Heart left ventricle (tissue), 16 donors: ENCODE measurements at places on chromosomes 6 and 20. TPM values are rescaled to one million over a fixed set of nuclear protein-coding genes. Genes with fewer than 3 reads are reported as not detected.
A peak's percentile ranks its signal among the peaks of the same experiment; 100 is the strongest.

The RAMACL gene
- 0.77 TPM for total RNA-seq

The MYCT1 gene
- total RNA-seq = 14.6 TPM

The COL11A2 gene
- total RNA-seq = 1.5 TPM

The ADGRG6 gene
- total RNA-seq = 1.7 TPM

The MKKS gene
- total RNA-seq = 23.2 TPM

The EFCAB8 gene
- total RNA-seq = not detected

The PPT2 gene
- total RNA-seq = 23.2 TPM

DNA sequence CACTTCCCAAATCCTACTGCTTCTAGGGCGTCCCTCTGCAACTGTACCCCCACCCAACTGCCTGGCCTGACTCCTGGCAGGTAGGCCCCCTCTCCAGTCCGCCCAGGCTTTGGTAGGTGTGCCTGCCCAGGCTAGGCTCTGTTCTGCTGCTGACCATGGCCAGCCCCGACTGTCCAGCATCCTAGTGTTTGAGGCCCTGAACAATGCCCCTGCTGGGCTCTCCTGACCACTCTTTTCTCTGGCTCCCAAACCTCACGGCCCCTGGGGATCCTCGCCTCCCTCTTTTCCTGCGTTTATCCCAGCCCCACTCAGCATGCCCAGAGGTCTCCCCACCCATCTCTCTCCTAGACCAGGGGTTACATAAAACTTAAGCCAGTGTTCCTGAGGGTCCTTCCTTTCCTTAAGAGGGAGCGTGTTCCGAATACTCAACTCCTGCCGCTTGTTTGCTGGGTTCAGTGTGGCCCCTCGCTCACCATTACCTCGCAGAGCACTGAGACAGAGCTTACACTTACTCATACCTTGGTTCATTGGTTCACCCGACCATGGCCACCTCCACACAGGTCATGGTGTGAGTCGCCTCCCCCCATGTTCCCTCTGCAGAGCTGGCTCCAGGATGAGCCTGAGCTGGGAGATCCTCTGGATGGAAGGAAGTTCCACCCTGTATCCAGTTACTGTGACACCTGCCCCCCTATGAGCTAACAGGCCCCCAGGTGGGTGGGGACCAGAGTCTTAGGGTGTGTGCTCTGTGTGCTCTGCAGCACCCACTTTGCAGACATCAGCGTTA, 21.0 kb upstream of the MYT1 start:
- no peaks in the 10 kb centered on the region for H3K4me1 ChIP-seq
- no peaks in the 10 kb centered on the region for H3K36me3 ChIP-seq
- H3K27me3 ChIP-seq = no peaks in the 10 kb centered on the region
- DNase-seq = peak; percentile 7
- no peak overlapping the region for H3K4me3 ChIP-seq

- H3K4me3 ChIP-seq = no peak overlapping the region
- no peaks in the 10 kb centered on the region for H3K36me3 ChIP-seq
- no peak for DNase-seq
- H3K27ac ChIP-seq = no peak overlapping the region
- H3K4me1 ChIP-seq = peaks cover 34% of the 10 kb centered on the region
- H3K27me3 ChIP-seq = no peaks in the 10 kb centered on the region
Observed at GRCh38 chr6:81863123-81863522, 110.6 kb upstream of the TENT5A start.

DNA sequence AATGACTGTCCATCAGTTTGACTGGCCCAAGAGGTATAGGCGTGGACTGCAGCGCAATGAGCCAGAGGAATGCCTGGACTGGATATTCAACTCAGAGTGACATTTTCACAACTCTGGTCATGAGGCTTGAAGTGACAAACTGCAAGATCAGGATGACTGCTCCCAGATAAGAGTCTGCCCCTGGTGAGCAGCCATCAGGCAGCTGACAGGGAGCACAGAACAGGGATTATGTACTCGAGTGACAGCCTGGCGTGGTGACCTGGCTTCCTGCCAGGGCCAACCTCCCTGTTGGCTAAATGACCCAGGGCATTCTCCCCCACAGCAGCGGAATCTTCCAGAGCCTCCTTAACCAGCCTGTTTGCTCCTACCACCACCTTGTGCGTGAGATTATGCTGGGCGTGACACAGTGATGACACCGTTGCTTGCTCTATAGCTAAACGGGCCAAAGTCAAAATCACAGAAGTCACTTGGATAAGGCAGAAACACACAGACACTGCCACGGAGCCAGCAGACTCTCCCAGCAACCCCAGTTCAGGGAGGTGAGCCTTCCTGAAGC, 209.1 kb upstream of the JARID2 start:
- H3K4me3 ChIP-seq = peak overlapping the region; percentile 15
- peak overlapping the region; percentile 48 for H3K27ac ChIP-seq
- peak; percentile 83 for DNase-seq
- H3K4me1 ChIP-seq = no peaks in the 10 kb centered on the region
- H3K36me3 ChIP-seq = no peaks in the 10 kb centered on the region

GRCh38 chr6:37835923-37836322, 16.4 kb downstream of the ZFAND3 start:
- H3K36me3 ChIP-seq = peaks cover 12% of the 10 kb centered on the region
- H3K27ac ChIP-seq = no peak overlapping the region
- no peaks in the 10 kb centered on the region for H3K27me3 ChIP-seq
- H3K4me3 ChIP-seq = no peak overlapping the region

DNA sequence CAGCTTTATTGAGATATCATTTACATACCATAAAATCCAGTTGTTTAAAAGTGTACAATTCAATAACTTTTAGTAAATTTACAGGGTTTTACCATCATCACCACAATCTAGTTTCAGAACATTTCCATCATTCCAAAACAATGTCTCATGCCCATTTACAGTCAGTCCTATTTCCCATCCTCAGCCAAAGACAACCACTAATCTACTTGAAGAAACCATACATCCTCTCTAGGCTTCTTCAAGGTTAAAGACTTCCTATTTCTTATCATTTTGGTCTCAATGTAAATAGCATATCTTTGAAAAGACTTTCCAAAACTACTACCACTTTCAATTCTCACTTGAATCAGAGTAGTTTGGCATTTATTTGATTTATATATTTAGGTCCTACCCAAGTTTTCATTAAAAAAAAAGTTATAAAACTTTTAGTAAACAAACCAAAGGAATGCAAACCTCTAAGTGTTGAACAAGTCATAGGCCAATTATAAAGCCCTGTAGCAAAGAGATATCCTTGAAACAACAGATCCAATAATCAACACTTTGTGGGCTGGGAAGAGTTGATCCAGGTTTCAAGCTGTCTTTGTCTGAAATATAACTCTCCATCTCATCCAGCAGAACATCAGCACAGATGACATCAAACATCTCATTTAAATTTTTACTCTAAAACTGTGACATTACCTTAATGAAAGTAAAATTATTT, 211.3 kb upstream of the RUNX2 start:
- H3K4me3 ChIP-seq = no peak overlapping the region
- no peak for DNase-seq
- H3K27ac ChIP-seq = no peak overlapping the region
- no peaks in the 10 kb centered on the region for H3K27me3 ChIP-seq

DNA sequence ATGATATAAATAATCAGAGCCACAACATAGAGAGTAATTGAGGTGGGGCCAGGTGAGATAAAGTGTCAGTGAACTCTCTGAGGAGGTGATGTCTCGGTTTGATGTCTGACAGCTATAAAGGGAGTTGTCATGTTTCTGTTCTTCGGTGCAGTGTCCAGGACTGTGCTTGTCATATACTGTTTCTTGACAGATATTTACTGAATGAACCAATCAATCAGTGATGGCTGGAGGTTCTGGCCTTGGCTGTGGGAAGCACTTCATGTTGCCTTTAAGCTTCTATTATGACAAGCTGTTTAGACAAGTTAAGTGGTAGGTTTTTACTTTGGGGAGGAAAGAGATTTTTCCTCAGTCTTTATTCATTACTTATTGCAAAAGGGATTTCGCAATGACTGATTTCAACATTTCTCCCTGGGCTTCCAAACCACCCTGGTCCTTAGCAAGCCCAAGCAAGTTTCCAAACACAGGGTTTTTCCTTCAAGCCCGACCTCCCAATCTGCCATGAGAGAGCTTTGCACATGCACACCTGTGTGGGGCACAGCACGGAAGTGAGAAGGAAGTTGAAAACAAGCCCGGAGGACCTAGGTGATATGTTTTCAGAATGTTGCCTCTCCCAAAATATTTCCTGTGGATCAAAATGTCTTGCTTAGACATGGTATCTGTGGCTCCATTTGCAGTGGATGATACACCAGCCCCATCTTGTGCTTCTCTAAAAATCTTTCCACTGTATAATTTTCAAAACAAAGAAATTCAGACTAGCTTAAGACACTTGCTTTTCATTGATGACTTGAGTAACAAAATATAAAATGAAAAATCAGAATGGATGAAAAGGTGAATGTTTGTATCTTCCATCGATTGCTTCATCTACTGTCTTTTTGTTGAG, 567.3 kb upstream of the BTBD3 start:
- no peak overlapping the region for H3K4me3 ChIP-seq
- no peaks in the 10 kb centered on the region for H3K4me1 ChIP-seq
- no peak overlapping the region for H3K27ac ChIP-seq
- DNase-seq = no peak
- H3K36me3 ChIP-seq = no peaks in the 10 kb centered on the region
- no peaks in the 10 kb centered on the region for H3K27me3 ChIP-seq

- H3K4me1 ChIP-seq = no peaks in the 10 kb centered on the region
- H3K36me3 ChIP-seq = no peaks in the 10 kb centered on the region
- DNase-seq = no peak
- no peak overlapping the region for H3K27ac ChIP-seq
- no peaks in the 10 kb centered on the region for H3K27me3 ChIP-seq
Observed at GRCh38 chr20:54601831-54602515, 126.6 kb downstream of the DOK5 start.

GRCh38 chr6:27545271-27546046, 72.6 kb upstream of the ZNF184 start:
- no peaks in the 10 kb centered on the region for H3K36me3 ChIP-seq
- H3K27ac ChIP-seq = no peak overlapping the region

DNA sequence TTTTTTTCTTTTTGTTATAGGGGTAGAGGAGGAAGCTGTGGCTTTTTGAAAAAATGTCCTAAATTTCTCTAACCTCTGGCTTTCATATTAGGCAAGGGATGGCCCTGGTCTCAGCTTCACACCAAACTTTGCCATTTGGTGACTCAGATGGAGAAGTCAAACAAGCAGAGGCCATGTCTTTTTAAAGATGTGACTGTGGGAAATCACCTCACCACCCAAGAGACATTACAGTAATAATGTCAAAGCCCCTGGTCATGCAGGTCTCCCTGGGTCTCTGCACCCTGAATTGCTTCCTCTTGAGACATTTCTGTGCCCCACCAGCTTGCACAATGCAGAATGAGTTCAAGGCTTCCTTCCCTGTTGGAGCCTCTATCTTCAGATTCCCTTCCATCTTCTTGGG, 39.5 kb upstream of the ADGRF5 start:
- DNase-seq = no peak
- H3K27ac ChIP-seq = no peak overlapping the region
- no peaks in the 10 kb centered on the region for H3K27me3 ChIP-seq
- peaks cover 25% of the 10 kb centered on the region for H3K4me1 ChIP-seq

DNA sequence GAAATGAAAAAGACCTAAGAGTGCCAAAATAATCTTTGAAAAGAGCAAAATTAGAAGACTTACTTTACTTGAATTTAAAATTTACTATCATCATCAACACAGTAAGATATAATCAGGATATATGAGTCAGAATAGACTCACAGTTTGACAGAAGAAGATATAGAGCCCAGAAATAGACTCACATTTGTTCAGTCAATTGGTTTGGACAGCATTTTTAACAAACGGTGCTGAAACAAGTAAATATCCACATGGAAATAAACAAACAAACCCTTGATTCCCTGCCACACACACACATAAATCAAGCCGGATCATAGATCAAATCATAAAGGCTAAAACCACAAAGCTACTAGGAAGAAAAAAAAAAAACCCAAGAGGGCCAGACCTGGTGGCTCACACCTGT, 291.1 kb downstream of the ADGRG6 start:
- H3K27ac ChIP-seq = no peak overlapping the region
- no peak overlapping the region for H3K4me3 ChIP-seq
- no peaks in the 10 kb centered on the region for H3K27me3 ChIP-seq
- no peaks in the 10 kb centered on the region for H3K36me3 ChIP-seq
- DNase-seq = no peak
- H3K4me1 ChIP-seq = no peaks in the 10 kb centered on the region

DNA sequence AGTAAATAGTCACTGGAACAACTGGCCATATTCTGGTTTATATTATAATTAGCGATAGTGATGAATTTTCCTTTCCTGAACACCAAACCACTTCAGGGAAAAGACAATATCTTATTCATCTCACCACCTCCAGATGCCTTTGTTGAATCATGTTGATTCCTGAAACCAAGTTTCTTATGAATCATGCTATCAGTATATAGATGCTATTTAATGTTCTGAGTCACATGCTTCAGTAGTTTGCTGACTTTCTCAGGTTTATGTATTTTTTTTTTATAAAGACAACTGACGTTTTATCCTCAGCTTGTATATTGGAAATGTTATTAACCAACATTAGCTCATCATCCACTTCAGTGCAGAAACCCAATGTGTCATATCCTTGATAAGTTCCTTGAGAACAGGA, 710.2 kb upstream of the POU3F2 start:
- H3K27ac ChIP-seq = no peak overlapping the region
- no peaks in the 10 kb centered on the region for H3K36me3 ChIP-seq
- H3K4me3 ChIP-seq = no peak overlapping the region
- no peaks in the 10 kb centered on the region for H3K4me1 ChIP-seq
- no peak for DNase-seq

DNA sequence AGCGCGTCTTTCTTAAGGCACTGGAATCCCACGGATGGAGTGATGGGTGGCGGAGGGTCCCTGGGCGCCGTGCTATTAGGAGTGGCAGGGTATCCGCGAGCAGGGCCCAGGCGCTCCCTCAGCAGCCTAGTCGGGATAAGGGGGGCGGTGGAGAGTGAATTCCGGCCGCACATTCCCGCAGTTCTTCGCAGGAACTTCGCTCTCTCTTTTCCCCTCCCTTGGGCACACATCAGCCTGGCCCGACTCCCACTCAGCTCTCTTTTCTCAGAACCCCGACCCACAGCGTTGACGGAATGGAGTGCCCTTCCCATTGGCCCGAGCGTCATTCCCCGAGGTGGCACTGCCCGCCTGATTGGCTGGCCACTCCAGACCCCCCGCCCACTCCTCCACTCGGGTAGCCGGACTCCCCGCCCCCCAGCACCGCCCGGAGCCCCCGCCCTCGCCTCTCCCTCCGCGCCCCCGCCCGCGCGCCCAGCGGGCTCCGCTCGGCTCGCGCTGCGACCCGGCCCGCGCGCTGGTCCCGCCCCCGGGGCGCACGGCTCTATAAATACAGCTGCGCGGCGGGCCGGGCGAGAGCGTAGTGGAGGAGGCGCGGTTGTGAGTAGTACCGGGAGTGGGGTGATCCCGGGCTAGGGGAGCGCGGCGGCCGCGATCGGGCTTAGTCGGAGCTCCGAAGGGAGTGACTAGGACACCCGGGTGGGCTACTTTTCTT, at the start of gene ID4:
ID4 (plus strand) TSS at position 572 of the 712 bp plus-strand sequence. CDS start 385 bp downstream, outside the sequence.
- peak within 1 kb of the TSS; percentile 63 for H3K4me3 ChIP-seq
- peaks cover 4% of the 10 kb centered on the region for H3K27me3 ChIP-seq
- DNase-seq = peak; percentile 92
- peaks cover 4% of the 10 kb centered on the region for H3K4me1 ChIP-seq
- H3K27ac ChIP-seq = peak within 1 kb of the TSS; percentile 66

- peaks cover 5% of the 10 kb centered on the region for H3K4me1 ChIP-seq
- no peaks in the 10 kb centered on the region for H3K27me3 ChIP-seq
- no peaks in the 10 kb centered on the region for H3K36me3 ChIP-seq
- H3K4me3 ChIP-seq = no peak overlapping the region
- no peak for DNase-seq
Observed at GRCh38 chr6:162211777-162212176, 515.8 kb downstream of the PRKN start.
